Suppressor macrophage treated with lipopolysaccharide for 4 hours (primary cell): ENCODE measurements at places on chromosomes 2 and 18.

GRCh38 chr2:149738767-149739166 is 151.2 kb upstream of the MMADHC start:
- no peak for DNase-seq

GRCh38 chr2:95351598-95351915 is 51.0 kb upstream of the FAHD2A start:
- no peak for DNase-seq

DNA sequence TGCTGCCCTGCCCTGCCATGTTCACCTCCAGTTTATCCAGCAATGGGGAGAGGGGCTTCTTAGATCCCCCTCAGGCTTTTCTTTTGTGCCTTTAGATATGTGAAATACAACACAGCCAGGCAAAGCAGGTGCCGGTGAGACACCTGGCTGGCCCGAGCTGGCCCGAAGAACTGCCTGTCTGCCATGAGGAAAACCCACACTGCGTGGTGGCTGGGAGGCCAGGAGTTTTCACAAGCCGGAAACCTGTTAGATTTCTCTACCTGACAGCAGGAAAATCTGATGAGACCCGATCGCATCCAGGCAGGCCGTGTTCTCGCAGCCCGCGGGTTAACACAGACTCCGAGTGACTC is 5.7 kb upstream of the GAL3ST2 start:
- DNase-seq: no peak

DNA sequence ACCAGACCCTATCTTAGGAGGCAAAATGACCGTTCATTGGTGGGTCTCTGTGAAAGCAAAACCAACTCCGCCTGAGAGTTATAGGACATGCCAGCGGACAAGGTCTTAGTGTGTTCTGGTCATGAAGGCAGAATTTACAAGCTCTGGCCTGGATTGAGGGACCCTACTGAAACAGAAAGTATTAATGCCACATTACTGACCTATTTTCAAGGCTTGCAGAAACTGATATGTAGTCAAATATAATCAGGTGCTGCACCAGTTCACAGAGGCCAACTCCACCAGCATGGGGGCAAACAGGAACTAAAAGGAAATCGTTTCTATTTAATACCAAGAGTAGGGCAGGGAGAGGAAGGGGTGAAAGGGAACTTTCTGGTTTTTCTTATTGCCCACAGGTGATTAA is 19.7 kb downstream of the TYMS start:
- no peak for DNase-seq

DNA sequence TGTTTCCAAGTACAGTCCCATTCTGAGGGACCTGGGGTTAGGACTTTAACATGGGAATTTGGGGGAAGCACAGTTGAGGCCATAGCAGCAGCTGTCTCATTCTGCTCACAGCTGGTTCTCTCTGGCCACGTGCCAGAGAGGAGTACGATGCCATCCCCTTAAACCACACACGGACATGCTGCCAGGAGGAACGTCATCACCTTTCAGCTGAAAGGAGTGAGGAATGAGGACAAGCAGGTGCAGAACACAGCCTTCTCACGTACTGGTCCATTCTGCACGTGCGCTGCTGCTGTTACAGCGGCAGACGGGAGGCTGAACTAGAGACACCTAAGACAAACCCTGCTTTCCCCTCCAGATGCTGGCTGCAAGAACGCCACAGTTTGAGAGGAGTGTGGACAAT is 33.5 kb downstream of the ODC1 start:
- no peak for DNase-seq

- peak; percentile 63 for DNase-seq
Measured at GRCh38 chr2:239222312-239222660, 178.5 kb downstream of the HDAC4 start.

- peak; percentile 37 for DNase-seq
Measured at GRCh38 chr2:45974762-45975408, 322.3 kb upstream of the EPAS1 start.

DNA sequence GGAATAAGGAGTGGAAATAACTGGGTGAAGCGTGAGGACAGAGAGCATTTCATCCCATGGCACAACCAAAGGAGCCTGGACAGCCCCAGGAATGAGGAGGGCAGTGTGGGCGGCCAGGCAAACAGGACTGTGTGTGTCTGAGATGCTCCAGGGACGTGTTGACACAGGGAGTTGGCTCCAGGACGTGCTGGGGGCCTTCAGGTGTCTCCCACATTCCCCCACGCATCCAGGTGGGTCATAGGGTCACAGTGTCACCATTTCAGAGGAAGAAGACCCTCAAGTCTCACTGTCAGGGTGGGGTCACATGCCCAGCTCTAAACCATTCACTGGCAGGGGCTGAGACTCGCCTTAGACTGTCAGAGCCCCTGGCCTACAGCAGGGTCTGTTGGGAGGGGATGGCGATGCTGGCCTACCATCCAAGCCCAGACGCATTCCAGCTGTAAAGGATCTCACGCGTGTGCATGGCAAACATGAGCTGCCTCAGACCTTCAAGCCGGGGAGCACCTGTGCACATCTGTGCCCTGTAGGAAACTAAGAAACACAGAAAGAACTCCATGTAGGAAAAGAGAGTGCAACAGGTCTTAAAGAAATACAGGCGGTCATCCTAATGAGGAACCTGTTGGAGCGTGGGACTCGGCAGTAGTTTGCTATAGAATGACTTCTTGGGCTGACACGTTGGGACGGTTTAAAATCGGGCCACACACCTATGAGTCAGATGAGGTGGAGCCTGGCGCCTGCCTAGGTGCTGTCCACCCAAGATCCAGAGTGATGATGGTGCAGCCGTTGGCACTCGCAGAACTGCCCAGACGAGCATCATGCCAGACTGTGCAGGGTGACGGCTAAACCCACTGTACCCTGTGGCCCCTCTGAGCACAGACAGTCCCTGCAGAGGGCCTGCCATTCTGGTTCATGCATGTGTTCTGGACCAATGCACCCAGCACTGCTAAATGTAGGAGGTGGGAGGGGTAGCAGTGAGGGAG is 17.3 kb downstream of the PARD6G start:
- no peak for DNase-seq

GRCh38 chr18:24582771-24583170 is 122.3 kb downstream of the HRH4 start:
- no peak for DNase-seq

DNA sequence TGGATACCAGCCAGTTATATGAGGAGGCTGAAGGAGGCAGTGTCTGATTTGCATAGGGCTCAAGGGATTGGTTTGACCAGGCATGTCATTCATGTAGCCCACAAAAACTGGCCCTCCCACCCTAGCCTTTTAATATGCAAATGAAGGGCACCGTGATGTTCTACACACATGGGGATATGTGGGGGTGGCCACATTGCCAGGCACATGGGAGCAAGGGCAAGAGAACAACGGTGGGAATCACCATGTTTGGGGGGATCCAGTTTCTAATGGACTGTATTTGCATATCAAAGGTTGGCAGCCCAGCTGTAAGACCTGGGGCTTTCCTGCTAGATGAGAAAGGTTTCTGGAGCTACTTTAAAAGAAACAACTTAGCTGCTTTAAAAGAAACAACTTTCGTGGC is 65.1 kb upstream of the SLC25A52 start:
- no peak for DNase-seq

- no peak for DNase-seq
Measured at GRCh38 chr2:212694398-212694797, 155.8 kb upstream of the ERBB4 start.
